ENCODE measurements at places on chromosomes 7 and 10.

GRCh38 chr10:35910234-35910633, 268.1 kb upstream of the FZD8 start:
- DNase-seq = no peak

- no peak for DNase-seq
These were observed 12.4 kb downstream of the CTBP2 start for GRCh38 chr10:125147971-125148439.

DNA sequence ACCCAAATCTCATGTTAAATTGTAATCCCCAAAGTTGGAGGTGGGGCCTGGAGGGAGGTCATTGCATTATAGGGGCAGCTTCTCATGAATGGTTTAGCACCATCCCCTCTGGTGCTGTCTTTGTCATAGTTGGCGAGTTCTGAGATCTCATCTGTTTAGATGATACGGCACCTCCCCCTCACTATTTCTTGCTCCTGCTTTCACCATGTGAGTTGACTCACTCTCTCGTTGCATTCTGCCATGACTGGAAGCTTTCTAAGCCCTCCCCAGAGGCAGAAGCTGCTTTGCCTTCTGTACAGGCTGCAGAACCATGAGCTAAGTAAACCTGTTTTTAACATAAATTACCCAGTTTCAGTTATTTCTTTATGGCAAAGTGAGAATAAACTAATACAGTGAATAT, 18.9 kb upstream of the ZNF138 start:
- no peak for DNase-seq

DNA sequence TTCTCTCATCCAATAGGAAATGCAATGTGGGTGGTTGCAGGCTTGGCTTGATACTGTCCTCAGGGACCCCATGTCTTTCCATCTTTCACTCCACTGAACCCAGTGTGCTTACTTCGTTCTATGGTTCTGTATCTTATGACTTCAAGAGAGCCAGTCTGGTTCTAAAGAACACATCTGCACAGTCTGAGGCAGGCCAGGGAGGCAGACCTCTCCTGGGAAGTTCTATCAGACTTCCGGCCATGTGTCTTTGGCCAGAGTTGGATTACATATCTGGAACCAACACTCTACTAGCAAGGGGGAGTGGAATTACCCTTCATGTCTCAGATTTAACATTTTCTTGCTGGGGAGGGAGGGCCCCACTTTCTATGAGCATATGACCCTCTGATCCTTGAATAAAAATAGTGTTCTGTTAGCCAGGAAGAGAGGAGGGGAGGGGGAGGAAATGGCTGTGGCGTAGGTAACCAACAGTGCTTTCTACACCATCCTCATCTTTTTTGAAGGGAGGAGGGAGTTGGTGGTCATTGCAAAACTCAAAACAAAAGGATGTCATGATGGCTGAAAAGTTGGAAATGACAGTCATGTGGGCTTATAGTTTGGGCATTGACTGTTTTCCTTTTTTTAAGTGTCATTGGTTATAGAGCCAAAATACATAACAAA, 370.2 kb downstream of the GATA3 start:
- no peak for DNase-seq

- DNase-seq = no peak
These were observed 53.7 kb downstream of the LRRC17 start for GRCh38 chr7:102966465-102966864.

GRCh38 chr10:36303896-36304295, 661.8 kb upstream of the FZD8 start:
- DNase-seq = no peak

DNA sequence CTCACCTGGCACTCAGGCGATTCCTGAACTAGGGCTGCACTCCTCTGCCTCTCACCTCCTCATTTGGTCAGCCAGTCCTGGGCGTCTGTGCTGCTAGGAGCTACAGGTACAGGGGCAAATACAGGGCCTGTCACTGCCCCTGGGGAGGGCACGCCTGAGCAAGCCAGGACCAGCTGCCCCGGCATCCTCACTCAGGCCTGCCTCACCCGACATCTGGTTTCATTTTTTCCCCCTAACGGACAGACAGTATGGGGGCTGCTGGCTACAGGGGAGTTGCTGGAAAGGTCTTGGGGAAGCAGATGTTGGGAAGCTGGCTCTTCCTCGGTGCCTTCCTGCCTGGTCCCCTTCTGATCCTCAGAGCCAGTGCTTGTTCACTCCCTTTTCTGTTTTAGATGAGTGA, 77.3 kb upstream of the PPIF start:
- DNase-seq = no peak

Measured in upper lobe of left lung (tissue), 6 donors.